NCI-H1092 (cell line): ENCODE measurements at places on chromosomes 12 and 14.

- no peak for DNase-seq
Observed at GRCh38 chr12:70327541-70327940, 38.5 kb upstream of the KCNMB4 start.

- DNase-seq: no peak
Observed at GRCh38 chr14:93780813-93781400, 7.4 kb downstream of the PRIMA1 start.

DNA sequence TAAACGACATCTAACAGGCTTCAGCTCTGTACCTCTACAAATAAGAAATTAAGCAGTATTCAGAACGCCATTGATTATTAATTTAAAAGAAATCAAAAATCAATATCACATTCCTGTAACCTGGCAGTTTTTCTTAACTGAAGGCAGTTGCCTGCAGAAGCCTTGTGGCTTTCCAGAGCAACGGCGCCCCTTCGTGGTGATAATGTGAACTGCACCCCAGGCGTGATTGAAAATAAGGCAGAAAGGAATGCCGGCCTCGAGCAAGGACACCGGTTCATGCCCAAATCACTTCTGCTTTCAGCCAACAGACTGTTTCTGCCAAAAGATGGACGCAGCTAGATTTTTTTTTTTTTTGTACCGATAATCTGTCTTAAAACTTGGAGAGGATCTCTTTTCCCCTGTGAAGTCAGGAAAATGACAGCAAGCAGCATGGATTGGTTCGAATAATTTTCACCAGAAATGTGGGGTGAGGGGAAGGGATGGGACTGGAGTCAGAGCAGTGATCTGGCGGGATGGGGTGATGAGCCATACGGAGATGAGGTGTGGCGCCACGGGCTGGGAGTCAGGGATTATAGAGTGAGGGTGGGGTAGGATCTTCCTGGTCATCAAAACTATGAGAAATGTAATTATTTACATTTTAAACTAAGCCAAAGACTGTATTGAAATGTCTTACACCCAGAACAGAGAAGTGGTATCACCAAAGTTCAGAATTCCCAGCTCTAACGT lies 473.0 kb downstream of the DPF3 start:
- peak; percentile 40 for DNase-seq

GRCh38 chr14:90815822-90816662 lies at the start of gene TTC7B:
Gene TTC7B (minus strand): TSS chr14:90816430. CDS start chr14:90816295, 135 bp downstream.
- DNase-seq: peak; percentile 17

DNA sequence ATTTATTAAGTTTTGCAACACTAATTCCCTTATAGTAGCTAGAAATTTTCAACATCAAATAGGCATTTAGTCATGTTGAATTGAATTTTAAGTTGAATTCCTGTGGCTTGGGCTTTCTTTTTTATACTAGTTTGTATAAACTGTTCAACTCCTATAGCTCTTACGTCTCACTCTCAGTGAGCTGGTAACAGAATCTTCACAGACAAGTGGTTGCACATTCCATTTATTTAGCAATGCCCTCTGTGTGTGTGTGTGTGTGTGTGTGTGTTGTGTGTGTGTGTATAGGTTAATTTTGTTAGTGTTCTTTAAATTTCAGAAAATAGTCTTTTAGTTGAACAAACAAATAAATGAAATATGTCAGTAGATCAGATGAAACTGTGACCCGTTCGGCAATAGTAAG lies 425.0 kb downstream of the NPAS3 start:
- DNase-seq: no peak

GRCh38 chr14:89422181-89422951 lies 5.3 kb upstream of the FOXN3 start:
- DNase-seq: no peak

GRCh38 chr14:93219103-93219726 lies 12.2 kb downstream of the UBR7 start:
- DNase-seq: peak; percentile 17

DNA sequence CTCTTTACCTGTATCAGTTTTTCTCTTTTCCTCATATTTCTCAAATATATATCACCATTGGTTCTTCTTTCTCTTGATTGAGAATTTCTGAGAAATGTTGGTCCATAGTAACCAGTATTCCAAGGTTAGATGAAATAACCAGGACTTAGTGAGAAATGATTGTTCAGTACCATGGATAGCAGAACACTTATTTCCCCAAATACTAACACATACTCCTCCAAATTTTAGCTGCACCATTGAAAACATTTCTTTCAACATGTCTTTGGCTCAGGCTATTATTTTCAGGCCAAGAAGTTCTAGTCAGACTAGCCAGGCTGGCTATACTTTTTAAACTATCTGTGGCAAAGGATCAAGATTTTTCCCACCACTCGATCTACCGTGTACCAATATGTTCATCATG lies 113.3 kb downstream of the PTPRO start:
- DNase-seq: no peak

DNA sequence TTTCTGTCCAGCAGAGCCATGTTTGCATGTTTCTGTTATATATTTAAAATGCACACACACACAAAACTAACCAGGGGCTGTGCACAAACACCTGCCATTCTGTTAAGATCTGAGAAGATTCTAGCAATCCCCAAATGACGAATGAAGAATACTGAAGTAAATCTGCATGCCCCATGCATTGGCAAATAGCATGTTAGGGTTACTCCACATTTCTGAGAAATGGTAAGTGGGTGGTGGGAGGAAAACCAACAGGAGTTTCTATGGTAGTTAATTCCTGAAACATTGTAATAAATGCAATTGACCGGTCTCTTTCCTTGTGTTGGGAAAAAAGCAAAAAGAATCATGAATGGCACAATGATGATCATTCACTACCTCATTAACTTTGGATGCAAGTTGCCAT lies 318.0 kb downstream of the BCAT1 start:
- DNase-seq: no peak

GRCh38 chr12:84085046-84085445 lies 827.6 kb downstream of the SLC6A15 start:
- DNase-seq: no peak

DNA sequence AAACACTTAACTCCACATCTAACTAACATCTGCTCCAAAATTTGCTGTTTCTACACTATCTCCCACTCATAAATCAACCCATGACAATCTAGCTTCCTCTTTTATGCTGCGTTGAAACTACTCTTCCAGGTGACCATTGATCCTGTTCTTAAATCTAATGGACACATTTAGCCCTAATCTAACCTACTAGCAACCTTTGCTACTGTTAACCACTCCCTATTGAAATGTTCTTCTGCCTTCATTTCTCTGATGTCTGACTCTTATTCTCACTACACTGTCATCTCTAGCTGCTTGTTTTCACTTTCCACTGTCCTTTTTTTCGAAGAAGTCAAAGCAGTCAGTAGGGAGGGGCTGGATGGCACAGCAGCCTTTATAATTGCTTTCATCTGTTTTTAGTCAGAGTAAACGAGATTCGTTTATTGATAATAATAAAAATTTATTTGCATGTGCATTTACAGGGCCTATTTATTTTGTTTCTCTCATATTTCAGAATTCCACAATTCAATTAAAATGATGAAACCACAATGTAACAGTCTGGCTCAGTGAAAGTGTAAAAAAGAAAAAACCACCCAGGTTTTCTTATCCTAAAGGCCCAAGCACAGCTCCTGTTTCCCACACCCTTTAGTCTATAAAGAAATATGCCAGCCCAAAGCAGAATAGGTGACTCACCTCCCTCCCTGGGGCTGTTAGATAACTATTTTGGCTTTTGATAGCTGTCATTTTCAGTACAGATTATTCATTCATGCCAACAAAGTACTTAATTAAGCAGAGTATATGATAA lies 44.9 kb downstream of the ATP2B1 start:
- DNase-seq: no peak

DNA sequence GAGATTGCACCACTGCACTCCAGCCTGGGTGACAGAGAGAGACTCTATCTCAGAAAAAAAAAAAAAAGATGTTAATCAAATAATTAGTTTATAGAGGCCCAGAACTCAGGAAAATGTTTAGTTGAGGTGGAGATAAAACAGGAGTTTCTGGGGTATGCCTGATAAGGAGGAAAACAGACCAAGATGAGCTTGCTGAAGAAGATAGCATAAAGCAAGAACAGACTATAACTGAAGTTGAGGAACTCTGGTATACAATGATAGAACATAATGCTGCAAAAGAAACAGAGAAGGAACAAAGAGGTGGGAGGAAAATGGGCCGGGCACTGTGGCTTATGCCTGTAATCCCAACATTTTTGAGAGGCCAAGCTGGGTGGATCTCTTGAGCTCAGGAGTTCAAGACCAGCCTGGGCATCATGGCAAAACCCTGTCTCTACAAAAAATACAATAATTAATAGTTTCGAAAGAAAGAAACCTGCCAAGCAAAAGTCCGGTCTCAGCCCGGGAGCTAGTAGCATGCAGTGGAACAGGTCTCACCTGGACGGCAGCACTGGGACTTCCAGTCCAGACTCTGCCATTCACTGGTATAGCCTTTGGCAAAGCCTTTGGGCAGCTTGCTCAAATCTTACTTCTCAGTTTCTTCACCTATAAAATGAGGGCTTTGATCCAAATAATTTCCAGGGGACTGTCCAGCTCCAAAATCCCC lies 25.4 kb downstream of the SLC35E3 start:
- DNase-seq: no peak

DNA sequence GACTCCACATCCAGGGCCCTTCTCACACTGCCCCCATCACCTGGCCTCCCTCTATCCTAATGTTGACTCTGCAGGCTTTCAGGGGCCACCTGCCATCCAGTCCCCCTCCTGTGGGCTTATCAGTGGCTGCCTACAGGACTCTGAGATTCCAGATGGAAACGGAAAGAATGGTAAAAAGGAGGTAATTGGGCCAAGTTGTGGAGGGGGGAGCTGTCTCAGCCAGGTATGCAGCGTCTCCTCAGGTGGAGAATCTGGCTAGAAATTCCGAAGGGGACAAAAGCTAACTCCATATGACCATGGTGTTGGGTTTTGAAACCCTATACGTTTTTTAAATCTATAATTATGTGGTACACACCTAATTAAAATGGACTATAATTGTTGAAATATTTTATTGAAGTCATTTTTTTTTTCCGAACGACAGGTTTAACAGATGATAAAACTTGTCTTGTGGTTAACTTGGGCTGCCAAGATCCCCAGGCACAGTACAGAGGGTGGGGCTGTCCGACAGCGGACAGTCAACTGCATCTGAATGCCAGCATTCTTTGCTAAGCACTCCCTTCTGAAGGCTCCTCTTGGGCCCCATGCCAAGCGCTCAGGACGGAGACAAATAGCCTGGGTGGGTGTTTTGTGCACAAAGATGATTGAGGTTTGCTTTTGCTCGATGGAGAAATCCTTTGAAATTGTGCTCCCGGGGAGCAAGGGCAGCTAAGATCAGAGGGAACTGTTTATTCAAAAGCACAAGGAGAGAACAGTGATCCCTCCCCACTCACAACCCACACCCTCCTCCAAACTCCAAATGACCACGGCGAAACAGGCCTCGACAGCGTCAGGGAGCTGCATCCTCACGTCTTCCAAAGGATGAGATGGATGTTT lies 365.6 kb downstream of the BCL11B start:
- DNase-seq: no peak

DNA sequence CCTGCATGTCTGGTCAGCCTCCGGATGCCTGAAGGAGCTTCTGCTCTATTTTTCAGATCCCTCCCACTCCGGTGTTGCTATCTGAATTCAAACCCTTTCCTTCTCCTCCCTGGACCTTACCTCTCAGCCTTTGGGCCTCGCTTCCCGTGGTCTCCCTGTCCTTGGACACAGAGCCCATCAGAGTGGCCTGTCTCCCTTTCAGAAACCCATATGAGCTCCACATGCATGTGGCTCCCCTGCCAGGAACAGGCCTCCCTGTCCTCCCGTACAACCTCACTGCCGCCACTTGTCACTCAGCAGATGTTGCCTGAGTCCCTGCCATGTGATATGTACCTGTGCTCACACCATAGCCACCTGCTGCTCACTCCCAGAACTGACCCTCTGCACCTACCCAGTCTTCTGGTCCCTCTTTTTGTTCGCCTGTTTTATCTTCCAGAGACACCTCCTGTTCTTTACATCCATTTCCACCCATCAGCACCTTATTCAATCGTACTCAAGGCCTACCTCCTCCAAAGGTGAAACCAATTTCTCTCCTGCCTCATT lies 182.5 kb downstream of the ZFP36L1 start:
- DNase-seq: no peak

GRCh38 chr12:64160711-64161060 lies 61.4 kb downstream of the KICS2 start:
- no peak for DNase-seq

DNA sequence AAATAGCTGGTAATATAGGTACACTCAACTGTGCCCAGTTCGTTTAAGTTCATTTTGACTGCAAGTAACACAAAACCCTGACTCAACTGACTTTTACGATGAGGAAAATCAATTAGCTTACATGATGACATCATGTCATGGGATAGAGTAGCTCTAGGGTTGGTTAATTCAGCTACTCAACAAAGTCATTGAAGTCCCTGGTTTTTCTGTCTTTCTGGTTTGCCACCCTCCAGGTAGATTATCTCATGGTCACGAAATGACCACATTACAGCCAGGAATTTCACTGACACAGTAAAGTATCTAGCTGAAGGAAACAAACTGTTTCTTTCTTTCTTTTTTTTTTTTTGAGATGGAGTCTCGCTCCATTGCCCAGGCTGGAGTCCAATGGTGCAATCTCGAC lies 68.5 kb upstream of the FUT8 start:
- no peak for DNase-seq

- DNase-seq: no peak
Observed at GRCh38 chr14:88289996-88290395, 33.1 kb downstream of the KCNK10 start.

DNA sequence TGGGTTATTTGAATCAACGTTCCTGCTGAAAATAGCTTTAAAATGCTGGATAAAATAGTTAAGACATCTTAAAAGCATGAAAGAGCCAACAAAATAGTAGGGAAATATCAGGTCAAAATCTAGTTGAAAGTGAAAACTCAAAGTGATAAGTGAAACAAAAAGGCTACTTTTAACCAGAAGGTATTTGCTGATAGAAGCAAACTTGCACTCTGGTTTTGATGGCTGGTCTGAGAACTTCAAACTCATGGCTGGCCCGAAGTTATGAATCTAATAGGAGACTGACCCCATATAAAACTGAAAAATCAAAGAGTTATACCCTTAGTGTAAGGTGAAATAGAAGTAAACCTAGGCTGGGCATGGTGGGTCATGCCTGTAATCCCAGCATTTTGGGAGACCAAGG lies 66.3 kb upstream of the HOXC13 start:
- no peak for DNase-seq

- DNase-seq: no peak
Observed at GRCh38 chr14:89342049-89342448, 75.0 kb downstream of the FOXN3 start.
